ENCODE measurements at places on chromosomes 7 and 10.

DNA sequence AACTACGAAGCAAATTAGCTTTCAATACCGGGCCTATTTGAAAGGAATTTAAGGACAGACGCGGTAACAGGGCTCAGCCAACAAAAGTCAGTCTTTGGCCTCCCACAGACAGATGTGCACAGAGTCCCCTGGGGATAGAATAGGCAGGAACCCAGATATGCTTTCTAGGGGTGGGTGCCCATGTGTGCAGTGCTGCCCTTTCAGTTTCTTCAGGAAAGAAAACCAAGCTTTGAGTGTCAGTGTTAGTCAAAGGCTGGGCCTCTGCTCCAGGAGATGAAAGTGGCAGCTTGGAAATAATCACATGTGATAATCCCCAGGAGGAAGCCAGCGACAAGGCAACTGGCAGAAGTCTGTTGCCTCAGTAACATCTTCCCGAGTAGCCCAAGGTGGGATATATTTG lies 43.8 kb upstream of the CSTF2T start:
- no peak for DNase-seq

DNA sequence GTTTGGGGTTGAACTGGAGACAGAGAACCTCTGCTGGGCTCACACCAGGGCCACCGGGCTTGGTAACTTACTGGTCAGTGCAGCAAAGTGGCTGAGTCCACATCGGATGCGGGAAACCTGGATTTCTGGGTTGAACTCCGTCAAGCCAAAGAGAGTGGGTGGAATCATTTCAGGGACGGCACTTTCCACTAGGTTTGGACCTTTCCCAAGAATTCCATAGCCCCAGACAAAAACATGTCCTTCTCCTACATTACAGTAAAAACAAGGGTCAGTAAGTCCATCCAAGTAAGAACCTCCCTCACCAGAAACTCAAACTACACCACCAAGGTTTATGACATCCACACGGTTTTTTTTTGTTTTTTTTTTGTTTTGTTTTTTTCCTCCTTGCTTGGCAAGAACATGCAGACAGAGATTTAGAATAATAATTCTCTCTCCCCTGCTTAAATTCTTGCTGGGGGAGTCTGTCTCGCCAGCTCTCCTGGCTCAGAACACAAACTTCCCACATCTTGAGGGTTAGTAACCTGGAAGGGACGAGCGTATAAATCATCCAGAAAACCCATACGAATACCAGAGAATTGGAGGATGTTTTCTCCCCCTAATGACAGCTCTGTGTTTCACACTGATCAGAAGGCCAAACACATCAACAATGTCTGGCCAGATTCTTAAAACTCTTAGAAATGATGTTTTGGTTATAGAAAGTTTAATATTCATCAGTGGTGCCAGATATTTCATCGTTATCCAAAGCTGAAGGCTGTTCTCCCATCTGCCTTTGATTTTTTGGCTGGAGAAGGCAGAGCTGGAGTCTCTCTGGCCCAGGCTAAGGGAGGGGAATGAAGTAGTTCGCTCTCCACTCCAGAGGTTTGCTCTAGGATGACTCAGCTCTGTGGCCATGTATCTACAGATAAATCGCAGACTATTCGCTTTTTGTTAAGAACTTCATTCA lies 17.5 kb downstream of the RCC1L start:
- no peak for DNase-seq

- DNase-seq, result no peak
Measured at GRCh38 chr7:31027161-31027965, 24.7 kb upstream of the ADCYAP1R1 start.

- no peak for DNase-seq
Measured at GRCh38 chr10:95770084-95770720, 14.2 kb downstream of the ENTPD1 start.

DNA sequence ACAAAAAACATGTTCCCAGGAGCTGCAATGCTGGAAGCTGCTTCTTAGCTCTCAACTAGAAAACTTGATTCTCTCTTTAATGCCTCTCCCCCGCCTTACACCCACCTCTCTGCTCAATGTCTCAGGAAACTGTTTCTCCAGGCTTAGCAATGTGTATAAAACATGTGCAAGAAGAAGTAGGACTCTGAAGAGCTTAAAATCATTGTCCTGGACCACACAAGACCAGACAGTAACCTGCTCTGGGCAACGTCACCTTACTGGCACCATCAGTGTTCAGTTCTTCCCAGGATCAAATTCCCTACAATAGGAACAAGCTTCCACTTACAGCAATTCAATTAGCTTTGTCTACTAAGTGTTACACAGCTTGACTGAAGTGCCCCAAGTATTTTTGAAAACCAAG lies 104.9 kb downstream of the RAPGEF5 start:
- no peak for DNase-seq

- no peak for DNase-seq
Measured at GRCh38 chr7:113628948-113629847, 289.6 kb downstream of the PPP1R3A start.

GRCh38 chr7:149209518-149210269 lies 14.3 kb downstream of the ZNF282 start:
- peak; percentile 43 for DNase-seq

DNA sequence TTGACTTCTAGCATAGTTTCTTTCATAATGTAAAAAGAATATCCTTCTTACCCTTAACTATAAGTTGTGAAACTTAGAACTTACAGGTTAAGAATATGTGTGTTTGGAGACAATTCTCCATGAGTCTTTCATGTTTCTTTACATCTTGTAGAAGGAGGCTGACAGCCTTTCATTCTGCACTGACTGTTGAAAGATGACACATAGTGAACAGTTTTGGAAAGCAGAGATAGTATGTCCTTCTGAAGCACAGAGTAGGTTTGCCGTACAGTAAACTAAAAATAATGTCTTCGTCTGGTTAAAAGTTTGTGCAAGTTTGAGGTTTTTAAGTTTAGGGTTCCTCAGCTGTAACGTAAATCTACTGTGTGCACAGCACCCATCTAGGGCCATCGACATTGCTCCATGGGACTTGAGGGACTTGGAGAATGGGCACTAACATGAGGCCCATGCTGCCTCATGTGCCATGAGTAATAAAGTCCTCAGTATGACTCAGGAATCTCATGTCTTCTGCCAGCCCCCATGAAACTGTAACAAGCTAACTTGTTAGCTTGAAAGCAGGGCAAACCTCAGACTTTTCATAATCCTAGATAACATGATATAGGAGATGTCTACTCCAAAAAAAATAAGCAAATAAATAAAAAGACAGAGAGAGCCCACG lies 24.5 kb upstream of the ELAPOR2 start:
- no peak for DNase-seq

DNA sequence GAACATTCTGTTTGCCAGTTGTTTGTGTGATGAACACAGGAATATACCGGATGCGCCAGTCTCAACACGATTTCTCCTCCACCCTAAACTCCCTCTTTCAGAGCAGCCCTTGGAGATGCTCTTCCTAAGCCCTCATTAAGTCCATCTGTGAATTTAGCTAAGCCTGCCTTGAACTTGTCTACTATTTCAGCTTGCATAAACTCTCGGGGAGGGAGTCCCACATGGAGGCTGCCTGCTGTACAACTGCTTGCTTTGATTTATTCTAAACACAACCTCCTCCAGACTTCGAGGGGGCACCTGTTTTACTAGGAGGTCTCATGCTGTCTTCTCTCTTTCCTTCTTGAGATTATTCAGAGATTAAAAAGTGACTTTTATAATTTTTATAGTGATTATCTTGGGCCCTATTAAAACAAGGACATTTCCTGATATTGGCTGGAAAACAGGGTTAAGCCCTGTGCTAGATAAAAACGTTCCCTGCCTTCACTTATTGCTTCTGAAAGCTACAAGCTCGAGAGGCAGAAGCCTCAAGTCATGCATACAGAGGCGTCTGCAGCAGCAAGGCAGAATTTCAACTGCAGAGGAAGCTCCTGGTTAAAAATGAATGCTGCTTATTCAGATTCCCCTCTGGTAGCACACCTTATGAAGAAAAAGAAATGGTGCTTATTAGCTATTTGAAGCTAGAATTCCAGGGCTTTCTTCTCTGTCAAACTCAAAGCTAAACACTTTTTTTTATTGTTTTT lies 174.3 kb downstream of the FANK1 start:
- no peak for DNase-seq

DNA sequence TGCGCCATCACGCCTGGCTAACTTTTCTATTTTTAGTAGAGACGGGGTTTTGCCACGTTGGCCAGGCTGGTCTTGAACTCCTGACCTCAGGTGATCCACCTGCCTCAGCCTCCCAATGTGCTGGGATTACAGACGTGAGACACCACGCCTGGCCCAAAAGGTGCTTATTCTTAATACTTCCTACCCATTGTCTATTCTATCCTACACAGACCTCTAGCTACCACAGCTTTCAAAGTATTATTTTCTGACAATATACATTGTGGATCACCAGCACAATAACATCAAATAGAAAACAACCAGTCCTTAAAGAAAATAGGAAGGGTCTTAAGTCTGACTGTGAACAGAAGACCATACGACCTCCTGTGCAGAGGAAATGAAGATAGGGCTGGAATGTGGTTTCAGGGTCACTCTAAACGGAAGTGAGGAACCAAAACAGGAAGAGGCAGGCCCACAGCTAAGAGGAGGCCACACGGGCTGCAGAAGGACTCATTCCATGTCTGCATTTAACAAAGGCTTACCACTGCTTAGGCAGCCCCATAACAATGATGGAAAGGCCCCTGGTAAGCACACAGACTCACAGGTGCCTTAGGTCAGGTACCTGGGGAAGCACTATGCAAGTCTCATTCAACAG lies 115.2 kb downstream of the ZFAND4 start:
- DNase-seq, result no peak

All from stimulated activated CD8-positive, alpha-beta memory T cell treated with anti-CD3 and anti-CD28 coated beads, Interleukin-4, amount 100 ng/mL, for 1 hour (primary cell).